NCI-H524 (cell line): ENCODE measurements at places on chromosomes 11 and 22.

GRCh38 chr22:44702479-44703198, 635 bp downstream of the PRR5 start:
- peak; percentile 59 for DNase-seq

GRCh38 chr22:42673898-42674401, 24.8 kb upstream of the CYB5R3 start:
- no peak for DNase-seq

GRCh38 chr22:29030618-29031226, 30.9 kb downstream of the C22orf31 start:
- no peak for DNase-seq

DNA sequence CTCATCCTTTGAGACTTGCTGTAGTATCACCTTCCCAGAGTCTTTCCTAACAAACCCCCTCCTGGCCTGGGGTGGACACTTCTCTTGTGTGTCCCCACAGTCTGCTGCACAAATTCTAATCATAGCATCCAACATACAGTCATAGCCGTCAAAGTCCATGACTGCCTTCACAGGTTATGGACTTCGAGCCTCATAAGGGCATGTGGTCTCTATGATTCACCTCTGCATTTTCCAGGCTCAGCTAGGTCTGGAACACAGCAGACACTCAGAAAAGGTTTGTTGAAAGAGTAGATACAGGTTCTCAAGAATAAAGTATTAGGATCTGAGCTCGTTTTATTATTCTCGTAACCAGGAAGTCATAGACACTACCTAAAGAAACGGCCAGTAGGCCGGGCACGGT, 13.2 kb upstream of the SCUBE2 start:
- no peak for DNase-seq

DNA sequence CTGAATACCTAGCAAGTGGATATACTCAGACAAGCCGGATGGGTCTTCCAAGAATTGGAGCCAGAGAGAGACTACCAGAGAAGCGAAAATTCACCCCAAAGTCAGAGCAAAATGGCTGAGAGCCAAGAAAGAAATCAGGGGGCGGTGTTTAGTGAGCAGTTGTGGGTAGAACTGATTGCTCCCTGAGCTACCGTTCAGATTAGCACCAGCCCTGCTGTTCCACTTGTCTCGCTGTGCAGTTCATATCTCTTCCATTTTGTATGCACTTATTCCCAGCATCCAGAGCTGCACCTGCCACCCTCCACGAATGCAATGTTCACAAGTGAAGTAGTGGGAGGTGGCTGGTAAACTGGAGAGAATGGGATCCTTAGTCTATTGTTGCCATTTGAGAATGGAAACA, 25.5 kb downstream of the DRD2 start:
- DNase-seq, result peak; percentile 10

DNA sequence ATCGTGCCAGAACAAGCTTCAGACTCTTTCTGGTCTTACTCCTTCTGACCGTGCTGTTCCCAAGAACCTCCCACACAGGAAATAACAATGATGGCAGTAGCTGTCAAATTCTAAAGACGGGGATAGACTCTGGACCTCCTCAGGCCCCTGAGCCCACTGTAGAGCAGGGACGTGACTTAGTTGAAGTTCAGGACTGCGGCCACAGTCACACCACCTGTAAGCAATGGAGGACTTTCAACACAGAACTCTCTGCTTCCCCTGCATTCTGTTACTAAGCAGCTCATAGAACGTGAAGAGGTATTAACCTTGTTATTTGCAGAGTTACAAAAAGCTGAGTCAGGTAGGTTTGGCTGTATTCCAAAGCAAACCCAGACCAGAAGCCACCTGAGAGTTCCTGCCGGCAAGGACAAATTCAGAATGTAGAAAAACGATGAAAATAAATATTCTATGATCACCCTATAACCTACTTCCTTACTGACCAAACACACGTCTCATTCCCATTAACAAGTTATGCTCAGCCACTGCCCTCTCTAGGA, 12.7 kb downstream of the TMEM45B start:
- DNase-seq, result no peak

DNA sequence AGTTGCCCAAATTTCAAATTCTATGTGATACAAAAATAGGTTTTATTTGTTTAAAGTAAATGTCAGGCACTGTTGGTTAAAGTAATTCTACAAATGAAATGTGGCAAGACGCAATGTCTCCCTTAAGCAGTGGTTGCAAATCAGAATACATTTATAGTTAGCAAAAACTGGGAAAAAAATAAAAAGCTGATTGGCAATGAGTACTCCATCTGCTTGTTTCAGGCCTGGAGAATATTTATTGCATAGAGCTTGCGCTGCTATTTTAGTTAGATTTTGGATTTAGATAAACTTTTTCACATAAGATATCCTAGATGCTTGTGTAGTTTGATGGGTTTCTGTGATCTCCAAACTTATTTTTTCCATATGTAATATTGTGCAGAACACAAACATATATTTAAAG, 224.0 kb upstream of the MPPED2 start:
- DNase-seq, result no peak

DNA sequence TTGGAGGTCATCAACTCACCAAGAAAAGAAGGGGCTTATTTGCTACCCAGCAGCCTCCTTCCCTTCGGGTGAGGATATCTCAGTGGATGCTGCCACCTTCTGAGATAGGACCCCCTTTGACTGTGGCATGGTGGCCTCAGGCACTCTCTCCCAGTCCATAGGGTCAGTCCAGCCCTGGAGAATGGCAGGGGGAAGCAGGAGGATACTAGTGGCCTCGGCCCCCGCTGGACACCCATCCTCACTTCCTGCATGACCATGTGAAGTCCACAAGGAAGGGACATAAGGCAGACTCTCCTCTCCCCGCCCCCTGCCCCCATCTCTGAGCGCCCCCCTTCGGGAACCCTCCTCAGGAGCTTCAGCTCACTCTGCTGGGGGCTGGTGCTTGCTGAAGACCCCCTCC, 24.4 kb downstream of the TPBGL start:
- DNase-seq, result no peak

- DNase-seq, result peak; percentile 10
Measured at GRCh38 chr11:115961159-115962003, 457.2 kb upstream of the CADM1 start.

- no peak for DNase-seq
Measured at GRCh38 chr11:69486773-69487291, 5.4 kb downstream of the LINC01488 start.

DNA sequence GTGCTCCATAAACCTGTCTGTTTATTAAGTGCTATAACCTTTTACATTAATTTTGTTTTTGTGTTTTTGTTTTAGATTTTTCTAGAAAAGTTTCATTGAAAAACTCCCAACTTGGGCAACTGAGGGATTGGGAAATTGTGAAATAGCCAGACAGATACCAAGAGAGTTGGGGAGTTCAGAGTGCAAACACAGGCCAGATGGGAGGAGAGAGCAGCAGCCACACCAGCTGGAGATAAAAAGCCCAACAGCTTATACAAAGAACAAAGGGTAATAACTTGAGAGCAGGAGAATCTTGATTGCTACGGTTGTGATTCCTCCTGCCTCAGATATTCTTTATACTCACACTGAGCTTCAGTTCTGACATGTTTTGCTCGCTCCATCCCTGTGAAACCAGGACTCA, 1642.2 kb downstream of the LRRC4C start:
- no peak for DNase-seq

GRCh38 chr22:36381513-36382128, 6.1 kb downstream of the MYH9 start:
- no peak for DNase-seq

DNA sequence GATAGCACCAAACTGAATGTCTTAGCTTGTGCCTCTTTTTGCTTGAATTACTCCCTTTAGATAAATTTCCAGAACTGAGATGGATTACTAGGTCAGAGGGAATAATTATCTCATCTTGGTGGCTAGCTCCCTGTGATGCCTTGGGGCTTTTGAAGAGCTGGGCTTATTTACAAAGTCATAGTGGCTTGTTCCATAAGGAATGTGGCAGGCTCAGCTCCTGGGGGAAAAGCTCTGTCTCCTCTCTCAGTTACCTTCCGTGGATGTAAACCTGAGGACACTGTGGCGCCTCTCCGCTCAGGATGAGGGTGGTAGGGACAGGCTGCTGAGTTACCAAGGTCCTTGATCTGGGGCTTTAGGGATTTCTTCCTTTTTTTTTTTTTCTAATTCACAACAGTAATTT, 121.7 kb downstream of the PARVA start:
- DNase-seq, result no peak
